ENCODE measurements at places on chromosomes 6 and 20.
A peak's percentile ranks its signal among the peaks of the same experiment; 100 is the strongest.

DNA sequence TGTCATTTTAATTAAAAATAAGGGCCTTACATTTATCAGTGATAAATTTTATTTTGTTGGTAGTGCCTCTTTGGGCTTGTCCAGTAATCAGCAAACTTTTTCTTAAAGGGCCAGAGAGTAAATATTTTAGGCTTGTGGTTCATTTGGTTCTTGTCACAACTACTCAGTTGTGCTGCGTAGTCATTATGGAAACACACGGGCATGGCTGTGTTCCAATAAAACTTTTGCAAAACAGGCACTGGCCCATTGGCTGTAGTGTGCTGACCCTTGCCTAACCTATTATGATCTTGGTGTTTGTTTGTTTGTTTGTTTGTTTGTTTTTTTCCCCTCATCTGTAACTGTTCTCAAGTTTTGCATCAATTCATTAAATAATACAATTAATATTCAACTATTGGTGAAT, 19.4 kb downstream of the TBPL1 start:
- no peak for DNase-seq

- no peak for DNase-seq
These were observed 206.6 kb downstream of the TFAP2B start for GRCh38 chr6:51025082-51025777.

DNA sequence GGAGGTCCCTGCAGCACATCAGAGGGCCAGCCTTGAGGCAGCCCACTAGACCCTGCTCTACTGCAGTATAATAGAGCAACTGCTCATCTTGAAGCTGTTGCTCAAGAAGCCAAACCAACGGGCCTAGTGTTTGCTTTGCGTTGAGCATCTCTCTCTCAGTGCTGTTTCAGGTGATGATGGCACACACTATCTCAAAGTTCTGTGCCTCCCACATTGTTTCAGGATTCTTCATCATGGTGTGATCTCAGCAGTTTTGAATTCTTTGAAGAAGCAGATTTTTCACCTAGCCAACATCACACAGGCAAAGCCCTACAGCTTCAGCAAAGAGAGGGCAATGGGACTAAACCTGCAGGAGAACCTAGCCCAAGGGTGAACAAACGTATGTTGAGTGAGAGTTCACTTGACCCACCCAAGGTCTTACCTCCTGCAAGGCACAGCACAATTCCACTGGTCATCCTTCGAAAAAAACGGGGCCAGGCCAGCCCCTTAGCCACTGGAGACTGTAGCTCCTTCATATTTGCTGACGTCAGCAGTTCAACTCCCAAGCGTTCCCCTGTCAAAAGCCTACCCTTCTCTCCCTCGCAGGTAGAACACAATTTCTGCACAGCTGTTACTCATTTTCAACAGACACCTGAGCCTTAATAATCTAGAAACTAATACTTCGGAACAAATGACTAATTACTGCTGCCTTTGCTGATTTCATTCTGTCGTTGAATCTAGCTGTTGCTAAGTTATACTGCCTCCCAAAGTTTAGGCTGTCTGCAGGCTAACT, 15.8 kb downstream of the MYB start:
- no peak for DNase-seq

DNA sequence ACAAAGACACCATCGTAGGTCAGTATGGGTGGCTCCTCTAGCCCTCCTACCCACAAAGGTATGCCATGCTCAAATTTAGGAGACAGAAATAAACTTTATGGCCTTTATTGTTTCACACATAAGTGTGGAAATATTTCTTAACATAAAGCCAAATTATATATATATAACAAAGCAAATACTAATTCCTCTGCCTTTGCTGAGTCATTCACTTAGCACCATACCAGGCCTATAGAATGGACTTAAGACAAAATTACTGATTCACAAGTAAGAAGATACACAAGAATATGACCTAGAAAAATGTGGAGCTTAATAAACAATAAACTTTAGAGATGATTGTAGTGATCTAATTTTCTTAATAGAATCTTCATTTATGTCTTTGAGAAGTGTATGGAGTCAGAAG, 5.2 kb downstream of the FRK start:
- no peak for DNase-seq

DNA sequence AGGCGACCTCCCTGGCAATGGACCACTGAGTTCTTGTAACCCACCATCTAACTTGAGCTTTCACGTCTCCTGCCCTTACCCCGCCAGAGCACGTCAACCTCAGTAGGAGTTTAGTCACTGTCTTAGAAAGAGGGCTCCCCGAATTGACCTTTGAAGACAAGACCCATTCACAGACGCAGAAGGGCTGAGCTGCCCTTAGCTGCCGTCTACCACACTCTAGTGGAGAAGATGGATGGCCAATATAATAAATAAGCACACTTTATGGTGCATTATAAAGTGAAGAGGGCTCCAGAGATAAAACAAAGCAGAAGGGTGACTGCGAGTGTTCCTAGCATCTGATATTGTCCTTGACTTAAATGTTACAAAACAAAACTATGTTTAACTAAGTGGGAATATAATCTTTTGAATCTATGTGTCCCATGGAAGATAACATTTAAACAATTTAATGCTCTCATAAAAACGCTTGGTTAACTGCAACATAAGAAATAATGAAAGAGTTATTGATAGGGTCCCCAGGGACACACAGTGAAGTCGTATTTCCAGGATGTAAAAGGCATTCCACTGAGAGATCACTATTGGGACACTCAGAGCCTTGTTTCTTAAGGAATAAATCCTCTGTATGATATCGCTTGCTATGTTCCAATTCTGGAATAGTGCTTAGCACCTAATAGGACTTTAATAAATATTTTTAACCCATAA, 261.1 kb downstream of the THBS2 start:
- DNase-seq = no peak

DNA sequence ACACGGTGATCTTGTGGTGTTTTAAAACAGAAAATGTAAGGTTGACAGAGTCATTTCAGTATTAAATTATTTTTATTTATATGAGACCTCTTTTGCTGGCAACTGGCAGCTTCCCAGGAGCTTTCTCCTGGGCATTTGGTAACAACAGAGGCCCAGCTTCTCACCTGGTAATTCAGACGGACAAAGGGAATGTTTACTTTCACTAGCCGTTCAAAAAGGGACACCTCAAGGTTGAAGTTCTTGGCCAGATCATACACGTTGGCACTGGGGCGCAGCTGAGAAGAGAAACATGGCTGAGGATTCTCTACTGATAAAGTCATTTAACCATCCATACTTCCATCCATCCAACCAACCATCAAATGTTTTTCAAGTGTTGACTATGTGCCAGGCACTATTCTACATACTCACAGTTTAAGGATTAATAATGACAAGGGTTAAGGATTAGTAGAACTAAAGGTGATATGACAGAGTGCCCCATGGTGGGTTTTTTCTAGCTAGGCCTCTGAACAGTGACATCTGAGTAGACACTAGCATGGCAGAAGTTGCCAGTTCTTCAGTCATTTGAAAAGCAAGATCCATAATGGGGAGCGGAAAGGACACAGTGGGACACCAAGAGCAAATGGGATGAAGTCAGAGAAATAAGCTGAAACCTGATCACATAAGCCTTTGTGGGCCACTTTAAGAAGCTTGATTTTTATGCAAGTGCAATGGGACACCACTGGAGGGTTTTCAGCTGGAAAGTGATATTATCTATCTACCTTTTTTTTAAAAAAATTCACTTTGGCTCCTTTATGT, 25.1 kb downstream of the ZNFX1 start:
- peak; percentile 28 for DNase-seq

GRCh38 chr6:101541894-101542293, 148.4 kb downstream of the GRIK2 start:
- DNase-seq = no peak

GRCh38 chr6:144480473-144480872, 195.3 kb downstream of the UTRN start:
- DNase-seq = no peak

GRCh38 chr20:36066777-36067176, 87.8 kb upstream of the EPB41L1 start:
- DNase-seq = no peak

- DNase-seq = no peak
These were observed 155.5 kb downstream of the CDH26 start for GRCh38 chr20:60113771-60114170.

- DNase-seq = no peak
These were observed 197.3 kb downstream of the ZFAND3 start for GRCh38 chr6:38016824-38017223.

DNA sequence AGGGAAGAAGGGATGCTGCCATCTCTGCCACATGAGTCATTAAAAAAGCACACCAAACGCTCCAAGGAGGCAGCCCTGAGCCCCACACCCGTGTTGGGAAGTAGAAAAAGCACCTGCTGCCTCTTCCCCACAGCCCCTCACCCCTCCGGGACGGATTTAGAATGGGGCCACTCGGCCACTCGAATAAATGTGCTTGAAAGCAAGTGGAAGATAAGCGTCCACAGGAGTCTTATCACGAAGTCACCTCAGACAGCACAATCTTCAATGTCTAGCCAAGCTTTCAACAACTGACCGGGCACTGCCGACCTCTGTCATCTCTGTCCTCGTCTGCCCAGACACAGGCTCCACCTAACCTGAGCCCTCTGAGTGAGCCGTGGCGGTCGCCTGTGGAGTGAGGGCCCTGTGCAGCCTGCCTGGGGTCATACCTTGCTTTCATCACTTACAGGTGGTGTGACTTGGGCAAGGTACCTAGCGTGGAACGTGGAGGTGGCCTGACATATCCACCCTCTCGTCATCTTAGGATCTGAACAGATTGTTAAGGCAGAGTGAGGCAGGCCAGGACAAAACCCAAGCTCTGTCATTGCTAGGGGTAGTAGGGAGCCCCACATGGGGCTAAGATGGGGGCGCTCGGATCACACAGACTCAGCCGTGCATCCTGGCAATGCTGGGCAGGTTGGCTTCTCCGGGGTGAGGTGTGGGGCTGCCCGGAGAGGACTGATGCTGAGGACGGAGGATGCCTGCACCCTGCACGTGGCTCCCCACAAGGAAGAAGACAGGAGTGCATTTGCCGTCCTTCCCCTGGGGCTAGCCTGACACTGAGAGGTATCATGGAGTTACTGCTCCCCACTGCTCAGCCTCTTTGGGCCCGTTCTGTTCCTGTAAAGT, 34.8 kb downstream of the PSMG4 start:
- no peak for DNase-seq

DNA sequence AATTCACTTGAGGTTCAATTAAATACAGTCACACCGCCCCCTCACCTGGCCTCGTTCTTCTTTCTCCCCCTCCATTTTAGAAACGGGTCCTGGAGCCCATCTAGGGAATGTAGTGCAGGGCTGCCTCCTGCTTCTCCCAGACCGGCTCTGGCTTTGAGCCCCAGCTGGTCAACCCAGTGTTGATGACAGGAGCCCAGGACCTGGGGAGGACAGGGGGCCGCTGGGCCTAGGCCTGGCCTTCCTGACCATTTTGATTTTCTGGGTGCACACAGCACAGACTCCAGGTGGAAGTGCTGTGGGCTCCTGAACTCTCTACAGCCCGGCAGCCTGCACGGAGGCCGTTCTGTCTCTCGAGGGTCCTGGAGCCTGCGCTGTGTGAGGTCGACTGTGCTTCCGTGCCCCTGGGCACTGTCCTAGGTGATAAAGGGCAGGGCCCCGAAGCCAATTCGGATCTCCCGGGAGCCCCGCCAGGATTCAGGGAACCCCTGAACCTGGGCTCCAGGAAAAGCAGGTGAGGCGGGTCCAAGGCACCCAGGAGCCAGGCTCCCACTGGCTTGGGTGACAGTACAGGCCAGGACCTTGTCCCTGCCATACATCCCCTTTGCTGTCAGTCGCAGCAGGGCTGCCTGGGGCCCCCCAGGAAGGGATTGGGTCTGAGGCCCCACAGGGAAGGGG, 23.3 kb downstream of the NPEPL1 start:
- no peak for DNase-seq

- no peak for DNase-seq
These were observed 38.3 kb upstream of the DUSP22 start for GRCh38 chr6:254016-254415.

GRCh38 chr6:142900227-142900971, 44.6 kb downstream of the HIVEP2 start:
- DNase-seq = no peak

GRCh38 chr6:90183587-90184333, 112.9 kb downstream of the BACH2 start:
- DNase-seq = no peak

DNA sequence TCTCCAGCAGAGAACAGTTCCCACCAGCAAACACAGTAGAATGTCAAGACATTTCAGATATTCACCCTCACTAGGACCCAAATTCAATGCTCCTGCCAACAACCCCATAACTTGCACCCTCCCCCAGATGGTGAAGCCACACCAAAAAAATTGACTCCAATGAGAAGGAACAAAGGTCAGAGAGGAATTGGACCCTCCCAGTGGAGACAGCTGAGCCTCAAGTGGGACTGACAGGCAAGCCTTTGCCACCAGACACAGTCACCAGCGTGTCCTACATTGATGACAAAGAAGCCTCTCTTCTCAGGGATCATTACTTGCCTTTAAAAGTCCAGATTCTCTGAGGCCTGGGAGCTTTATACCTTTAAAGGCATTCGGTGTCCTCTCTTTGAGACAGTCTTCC, 64.8 kb downstream of the HIVEP2 start:
- DNase-seq = no peak

GRCh38 chr20:16302818-16303217, 270.4 kb downstream of the KIF16B start:
- DNase-seq = no peak

GRCh38 chr20:59632541-59633113, 28.3 kb downstream of the PHACTR3 start:
- no peak for DNase-seq

GRCh38 chr6:108068618-108069017, 5.9 kb downstream of the OSTM1 start:
- DNase-seq = no peak

- DNase-seq = no peak
These were observed 69.8 kb upstream of the PHACTR2 start for GRCh38 chr6:143607974-143608373.

DNA sequence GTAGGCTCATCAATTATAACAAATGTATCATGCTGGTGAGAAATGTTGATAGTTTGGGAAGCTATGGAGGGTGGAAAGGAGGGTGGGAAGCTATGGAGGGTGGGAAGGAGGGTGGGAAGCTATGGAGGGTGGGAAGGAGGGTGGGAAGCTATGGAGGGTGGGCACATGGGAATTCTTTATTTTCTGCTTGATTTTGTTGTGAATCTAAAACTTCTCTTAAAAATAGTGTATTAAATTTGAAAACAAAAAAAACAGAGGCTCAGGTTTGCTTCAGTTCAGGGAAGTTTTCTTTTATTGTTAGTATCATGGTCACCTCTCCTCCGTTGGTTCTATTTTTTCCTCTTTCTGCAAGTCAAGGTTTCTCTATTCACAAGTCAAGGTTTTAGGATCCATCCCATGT, 106.4 kb downstream of the SOD2 start:
- DNase-seq = no peak

DNA sequence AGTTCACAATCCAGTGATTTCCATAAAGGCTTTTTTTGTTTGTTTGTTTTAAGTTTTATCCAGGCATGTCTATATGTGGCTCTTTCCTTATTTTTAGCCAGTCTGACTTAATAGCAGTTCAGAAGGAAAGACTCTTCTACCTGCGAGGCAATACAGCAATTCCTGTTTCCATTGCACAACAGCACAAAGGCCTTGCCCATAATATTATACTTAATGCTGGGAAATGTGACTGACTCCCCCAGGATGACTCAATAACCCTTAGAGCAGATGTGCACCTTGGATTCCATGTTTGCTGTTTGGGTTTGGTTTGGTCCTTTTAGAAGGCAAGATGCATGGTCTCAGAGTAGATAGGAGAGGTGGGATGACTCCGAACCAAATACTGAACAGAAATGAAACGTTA, 184.1 kb downstream of the MTFR2 start:
- DNase-seq = no peak
